ENCODE measurements at places on chromosomes 2 and 18.
A peak's percentile ranks its signal among the peaks of the same experiment; 100 is the strongest.

DNA sequence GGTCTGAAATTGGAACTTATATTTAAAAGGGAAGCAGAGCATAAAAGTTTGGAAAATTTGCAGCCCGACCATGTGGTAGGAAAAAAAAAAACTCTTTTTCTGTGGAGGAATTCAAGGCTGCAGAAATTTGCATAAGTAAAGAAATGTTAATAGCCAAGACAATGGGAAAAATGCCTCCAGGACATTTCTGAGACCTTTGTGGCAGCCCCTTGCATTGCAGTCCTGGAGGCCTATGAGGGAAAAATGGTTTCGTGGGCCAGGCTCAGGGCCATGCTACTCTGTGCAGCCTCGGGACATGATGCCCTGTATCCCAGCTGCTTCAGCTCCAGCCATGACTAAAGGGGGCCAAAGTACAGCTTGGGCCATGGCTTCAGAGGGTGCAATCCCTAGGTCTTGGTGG, 71.9 kb upstream of the SLC16A14 start:
- DNase-seq = peak; percentile 24

DNA sequence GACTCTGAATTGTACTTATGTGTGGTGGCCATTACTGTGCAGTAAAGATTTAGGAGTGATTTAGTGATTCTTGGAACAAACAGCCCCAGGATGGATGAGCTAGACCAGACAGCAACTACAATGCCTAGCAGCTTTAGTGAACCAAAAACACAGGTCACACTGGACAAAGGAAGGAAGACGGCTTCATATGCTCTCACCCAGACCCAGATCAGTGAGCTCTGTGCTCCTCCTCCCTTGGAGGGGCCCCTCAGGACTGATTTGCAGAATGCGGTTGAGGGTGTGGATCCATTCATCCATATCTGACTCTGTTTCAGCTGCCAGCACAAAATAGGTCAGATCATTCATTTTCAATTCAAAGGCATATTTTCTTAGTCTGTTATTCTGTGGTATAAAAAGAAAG, 159.7 kb upstream of the CCDC195 start:
- no peak for DNase-seq

GRCh38 chr2:217383620-217384019, 523.8 kb upstream of the TNP1 start:
- no peak for DNase-seq

DNA sequence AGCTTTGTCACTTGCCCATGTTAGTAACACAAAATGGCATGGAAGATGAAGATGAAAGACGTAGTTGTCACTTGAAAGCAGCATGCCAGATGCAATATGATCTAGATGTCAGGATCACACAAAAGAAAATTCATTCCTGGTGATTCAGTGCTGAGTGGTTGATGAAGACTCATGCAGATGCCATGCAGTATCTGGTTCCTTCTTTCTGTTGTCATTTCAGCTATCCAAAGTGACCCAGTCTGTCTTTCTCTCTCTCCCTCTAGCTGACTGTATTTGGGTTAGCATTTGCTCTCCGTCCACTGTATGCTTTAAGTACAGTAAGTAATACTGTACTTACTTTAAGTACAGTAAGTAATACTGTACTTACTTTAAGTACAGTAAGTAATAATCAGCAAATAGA, 50.4 kb downstream of the TTN start:
- DNase-seq = no peak

- DNase-seq = no peak
Observed at GRCh38 chr18:75207310-75208154, 1.4 kb downstream of the PTGR3 start.

GRCh38 chr2:20146401-20146800, 78.5 kb downstream of the SDC1 start:
- no peak for DNase-seq

DNA sequence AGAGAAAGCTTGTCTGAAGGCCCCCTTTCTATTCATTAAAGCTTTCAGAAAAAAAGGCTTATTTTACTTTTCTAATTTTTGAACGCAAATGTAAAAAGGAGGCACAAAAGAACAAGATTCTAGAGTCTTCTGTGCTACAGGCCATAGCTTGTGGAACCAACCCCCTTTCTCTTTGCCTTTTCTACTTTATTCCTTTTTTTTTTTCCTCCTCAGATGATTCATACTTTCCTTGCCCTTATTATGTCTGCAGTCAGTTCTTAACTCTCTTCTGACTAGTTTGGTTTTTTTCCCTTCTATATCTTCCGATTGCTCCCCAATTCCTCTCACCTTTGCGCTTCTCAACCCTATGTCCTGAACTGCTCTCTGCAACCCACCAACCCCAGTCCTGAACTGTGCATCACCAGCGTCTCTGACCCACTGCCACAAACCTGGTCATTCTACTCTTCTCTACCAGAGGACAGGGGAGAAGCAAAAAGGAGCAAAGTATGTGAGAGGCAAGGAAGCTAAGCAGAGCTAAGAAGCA, 56.9 kb upstream of the WIPF1 start:
- no peak for DNase-seq

DNA sequence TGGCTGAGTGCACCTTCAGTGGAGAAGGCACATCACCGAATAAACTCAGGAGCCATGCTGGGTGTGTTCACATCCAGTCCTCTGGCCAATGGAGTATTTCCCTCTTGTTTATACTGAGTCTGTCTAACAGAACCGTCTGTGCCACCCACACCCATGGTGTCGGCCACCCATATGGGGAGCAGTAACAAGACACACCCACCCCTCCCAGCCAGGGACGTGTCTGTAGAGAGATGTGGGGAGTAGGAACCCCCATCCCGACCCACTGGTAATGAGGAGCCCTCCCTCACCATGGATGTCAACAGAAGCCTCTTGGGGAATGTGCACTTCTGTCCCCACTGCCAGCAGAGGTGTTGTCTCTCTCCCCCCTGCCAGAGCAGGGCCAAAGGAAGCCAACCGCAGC, 37.1 kb downstream of the KCNG2 start:
- no peak for DNase-seq

DNA sequence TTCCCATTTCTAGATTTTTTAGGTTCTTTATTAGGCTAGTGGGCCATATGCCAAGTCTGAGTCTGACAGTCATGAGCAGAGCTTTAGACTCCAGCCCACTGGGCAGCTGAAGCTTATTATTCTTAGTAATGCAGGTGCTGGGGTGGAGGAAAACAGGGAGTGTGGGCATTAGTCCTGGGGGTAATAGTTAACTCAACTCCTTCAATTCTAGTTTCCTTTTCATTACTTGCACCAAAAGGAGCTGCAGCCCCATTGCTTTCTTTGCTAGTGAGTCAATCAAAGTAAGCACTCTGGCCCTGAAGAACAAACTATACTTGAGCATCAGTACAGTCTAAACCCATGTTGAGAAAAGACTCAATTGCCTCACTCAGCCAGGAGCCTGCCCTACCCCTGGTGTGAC, 35.5 kb downstream of the ICOS start:
- DNase-seq = no peak

DNA sequence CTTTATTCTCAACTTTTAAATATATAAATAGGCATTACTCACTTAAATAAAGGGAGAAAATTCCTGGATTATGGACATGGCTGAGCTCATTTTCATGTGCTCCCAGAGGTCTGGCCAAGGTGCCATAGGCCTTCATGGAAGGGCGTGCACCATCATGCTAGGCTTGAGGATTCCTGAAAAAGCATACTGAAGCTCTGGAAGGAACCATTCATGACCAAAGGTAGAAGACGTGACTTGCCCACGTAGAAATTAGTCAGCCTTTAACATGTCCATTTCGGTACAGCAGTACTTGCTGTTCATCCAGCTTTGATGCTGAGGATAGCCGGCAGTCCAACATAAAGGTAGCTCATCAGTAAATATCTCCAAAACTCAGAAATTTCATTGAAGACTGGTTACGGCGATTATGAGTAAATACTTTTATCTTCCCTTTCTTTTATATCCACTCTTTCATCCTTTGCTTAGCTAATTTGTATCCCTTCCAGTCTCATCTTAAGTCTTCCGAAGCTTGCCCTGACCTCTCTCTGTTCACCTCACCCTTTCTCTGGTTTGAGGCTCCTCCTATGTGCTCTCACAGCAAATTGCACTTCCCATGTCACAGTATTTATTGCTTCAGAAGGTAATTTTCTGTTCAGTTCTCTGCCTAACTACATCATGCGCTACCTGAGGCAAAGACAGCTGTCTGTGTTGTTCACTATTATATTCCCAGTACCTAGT, 32.3 kb upstream of the ASNSD1 start:
- no peak for DNase-seq

- DNase-seq = no peak
Observed at GRCh38 chr2:52369178-52369577, 1337.2 kb upstream of the NRXN1 start.

GRCh38 chr2:17799301-17800120, 16.7 kb upstream of the MSGN1 start:
- no peak for DNase-seq

- no peak for DNase-seq
Observed at GRCh38 chr2:32424739-32425138, 67.9 kb downstream of the BIRC6 start.

DNA sequence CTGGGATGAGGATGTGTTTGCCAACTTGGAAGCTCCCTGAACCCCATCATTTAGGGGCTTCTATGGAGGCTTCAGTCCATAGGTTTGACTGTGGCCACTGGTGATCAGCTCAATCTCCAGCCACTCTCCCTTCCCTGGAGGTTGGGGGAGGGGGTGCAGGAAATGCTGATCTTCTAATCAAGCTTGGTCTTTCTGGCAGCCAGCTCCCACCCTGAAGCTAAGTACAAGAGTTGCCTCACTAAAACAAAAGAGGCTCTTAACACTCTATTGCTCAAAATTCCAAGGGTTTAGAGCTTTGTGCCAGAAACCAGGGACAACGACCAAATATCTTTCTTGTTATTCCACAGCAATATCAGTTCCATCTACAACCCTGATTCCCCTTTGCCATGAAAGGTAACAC, 19.4 kb upstream of the MPPE1 start:
- DNase-seq = no peak

DNA sequence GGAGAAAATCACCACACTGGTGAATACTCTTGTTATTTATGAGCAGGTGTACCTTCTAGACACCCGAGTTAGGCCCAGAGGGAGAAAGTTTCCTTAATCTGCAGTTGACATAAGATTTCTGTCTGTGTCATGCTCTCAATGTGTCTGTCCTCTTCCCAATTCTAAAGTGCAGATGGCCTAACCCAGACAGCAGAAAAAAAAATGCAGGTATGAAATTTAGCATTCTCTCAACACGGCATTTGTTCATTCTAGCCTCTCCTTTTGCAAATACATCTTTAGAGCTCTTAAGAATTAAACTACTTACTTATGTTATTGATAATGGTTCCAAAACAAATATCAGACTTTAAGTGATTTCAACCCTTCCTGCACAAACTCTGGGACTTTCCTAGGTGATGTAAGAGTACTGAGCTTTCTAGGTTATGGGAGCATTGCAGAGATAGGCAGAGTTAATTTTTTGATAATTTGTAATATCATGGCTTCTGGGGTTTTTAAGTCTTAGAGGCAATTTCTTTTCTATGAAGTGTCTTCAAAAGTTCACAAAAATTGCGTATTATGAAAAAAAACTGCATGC, 32.9 kb upstream of the ITGB6 start:
- DNase-seq = no peak

DNA sequence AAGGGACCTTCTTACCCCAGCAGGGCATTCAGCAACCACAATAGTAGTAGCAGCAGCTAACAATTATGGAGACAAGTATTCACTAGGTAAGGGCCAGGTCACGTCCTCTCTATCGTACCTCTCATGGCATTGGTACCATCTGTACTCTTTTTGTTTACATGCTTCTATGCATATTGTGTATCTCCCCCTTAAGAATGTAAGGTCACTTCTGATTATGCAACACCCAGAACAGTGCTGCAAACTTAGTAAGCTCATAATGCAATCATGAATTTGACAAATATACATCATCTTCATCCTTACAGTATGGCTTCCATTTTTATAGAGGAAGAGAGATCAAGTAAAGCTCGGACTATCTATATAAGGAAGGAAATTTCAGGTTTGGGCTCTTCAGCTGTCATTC, 46.1 kb downstream of the SPRED2 start:
- DNase-seq = no peak

GRCh38 chr18:55269622-55270021, 310.4 kb upstream of the CCDC68 start:
- DNase-seq = no peak

- DNase-seq = no peak
Observed at GRCh38 chr2:121019756-121020155, 265.2 kb downstream of the TFCP2L1 start.

DNA sequence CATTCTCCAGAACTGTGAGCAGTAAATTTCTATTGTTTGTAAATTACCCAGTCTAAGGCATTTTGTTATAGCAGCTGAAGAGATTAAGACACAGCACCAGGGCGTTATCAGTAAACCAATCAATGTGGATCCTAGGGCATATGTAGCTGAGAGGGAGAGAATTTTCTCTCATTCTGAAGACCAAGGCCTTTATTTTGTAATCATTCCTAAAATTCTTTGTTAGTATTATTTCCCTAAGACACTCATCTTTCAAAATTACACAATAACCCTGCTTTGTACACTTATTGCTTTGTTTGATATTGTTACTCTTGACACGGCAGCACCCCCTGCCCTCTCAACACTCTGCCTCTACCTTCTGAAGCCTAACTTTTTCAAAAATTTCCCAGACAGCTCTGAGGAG, 419.1 kb downstream of the SLC4A3 start:
- DNase-seq = no peak

DNA sequence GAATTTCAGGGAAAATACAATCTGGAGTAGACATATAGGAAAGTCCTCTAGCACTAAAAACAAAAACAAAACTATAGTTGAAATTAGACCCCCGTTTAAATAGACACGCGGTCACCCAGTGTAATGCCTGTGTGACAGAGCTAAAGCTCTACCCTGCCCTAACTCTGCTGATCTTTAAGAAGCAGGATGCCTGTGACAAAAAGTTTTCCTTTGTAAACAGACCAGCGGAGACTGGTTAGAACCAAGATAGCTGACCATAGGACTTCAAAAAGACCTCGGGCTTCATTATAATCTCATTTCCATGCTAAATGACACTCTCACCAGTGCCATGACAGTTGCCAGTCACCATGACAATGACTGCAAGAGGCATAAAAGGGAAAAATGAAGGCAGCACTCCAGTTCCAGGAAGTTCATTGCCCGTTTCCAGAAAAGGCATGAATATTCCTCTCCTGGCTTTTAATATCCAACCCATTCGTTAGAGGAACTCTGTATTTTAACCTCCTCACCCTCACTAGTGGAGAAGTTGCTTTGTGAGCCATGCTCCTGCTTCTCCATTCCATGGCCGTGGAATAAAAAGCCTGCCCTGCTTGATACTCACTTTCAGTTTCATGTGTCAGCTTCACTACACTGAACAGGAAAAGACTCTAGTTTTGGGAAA, 157.2 kb upstream of the COPS8 start:
- DNase-seq = no peak

- no peak for DNase-seq
Observed at GRCh38 chr2:72727356-72727755, 98.5 kb downstream of the EXOC6B start.

DNA sequence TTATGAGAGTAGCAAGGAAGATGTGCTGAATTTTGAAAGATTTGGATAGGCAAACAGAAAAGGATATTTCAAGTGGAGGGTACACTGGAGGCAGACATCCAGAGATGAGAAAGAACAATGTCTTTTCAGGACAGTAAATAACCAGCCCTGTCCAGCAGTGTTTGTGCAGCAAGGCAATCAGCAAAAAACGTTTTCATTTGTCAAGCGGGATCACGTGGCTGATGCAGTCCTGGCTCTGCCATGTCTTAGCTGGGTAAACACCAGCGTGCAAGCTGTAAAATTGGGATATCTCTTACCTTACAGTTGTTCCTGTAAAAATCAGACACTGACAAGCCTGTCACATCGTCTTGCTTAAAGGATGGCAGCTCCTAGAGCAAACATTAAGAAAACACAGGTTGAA, 67.8 kb downstream of the CWC22 start:
- no peak for DNase-seq

Measured in WTC11 (cell line).